ENCODE measurements at places on chromosomes 6 and 20.

- DNase-seq: peak; percentile 3
Observed at GRCh38 chr20:63138855-63139341, 77.0 kb downstream of the YTHDF1 start.

GRCh38 chr6:117930645-117931044 lies 23.6 kb downstream of the SLC35F1 start:
- DNase-seq: no peak

DNA sequence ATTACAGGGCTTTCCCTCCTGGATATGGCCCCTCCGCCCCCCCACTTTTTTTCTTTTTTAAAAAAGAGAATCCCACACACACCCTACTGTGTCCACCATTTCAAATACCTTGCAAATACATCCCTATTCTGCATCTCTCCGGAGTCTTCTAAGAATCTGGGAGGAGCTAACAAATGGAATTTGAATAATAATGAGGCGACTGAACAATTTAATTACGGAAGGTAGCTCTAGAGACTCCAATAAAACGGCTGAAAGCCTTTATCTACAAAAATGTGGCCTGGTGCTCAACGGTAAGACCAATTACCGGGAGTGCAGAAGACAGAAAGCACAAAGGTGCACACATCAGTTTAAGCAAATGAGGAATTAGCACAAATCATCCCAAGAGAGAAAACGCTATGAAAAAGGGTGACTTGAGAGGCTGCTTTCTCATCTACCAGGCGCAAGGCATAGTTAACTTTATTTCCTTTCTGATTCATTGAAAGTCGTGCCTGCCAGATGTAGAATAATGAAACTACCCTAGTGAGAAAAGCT lies 1.8 kb downstream of the RRAGD start:
- DNase-seq: no peak

DNA sequence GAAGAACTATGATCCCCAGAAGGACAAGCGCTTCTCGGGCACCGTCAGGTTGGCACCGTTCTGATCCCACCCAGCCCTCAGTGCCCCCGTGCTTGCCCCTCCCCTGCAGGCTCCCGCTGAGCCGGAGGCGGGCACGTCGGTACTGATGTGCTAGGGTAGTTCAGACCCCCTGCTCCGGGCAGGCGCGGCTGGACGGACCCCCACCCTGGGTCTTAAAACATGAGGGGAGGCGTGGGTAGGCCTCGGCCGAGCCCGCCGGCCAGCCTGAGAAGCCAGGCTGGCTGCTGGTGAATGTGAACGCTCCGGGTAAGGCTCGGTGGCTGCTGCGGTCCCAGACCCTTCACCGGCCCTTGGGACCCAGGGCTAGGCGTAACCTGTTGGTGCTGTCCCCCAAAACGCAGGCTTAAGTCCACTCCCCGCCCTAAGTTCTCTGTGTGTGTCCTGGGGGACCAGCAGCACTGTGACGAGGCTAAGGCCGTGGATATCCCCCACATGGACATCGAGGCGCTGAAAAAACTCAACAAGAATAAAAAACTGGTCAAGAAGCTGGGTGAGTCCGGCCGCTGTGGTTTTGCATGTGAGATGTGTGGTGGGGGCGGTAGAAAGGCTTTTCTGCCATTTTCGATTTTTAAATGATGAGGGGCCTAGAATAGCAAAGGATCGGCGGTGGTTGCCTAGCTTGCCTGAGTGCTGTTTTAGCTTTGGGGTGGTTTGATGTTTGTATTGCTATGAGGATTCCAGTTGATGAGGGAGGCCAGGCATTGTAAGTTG lies 964 bp downstream of the RPL10A start:
- no peak for DNase-seq

DNA sequence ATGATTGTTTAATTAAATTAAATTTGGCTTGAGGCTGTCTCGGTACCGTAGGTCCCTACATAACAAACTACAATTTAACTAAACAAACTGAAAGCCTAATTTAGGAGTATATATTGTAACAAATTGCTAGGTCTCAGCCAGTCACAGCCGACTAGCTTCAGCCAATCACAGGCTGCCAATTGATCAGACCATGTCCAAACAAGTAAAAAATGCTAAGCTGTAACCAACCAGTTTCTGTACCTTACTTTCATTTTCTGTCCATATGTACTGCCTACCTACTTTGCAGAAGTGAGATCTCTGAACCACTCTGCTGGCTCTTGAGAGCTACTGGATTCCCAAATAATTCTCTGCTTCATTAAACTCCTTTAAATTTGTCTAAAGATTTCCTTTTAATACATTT lies 648.0 kb upstream of the GJE1 start:
- DNase-seq: peak; percentile 28

- peak; percentile 34 for DNase-seq
Observed at GRCh38 chr6:89611666-89612065, 26.9 kb downstream of the LYRM2 start.

DNA sequence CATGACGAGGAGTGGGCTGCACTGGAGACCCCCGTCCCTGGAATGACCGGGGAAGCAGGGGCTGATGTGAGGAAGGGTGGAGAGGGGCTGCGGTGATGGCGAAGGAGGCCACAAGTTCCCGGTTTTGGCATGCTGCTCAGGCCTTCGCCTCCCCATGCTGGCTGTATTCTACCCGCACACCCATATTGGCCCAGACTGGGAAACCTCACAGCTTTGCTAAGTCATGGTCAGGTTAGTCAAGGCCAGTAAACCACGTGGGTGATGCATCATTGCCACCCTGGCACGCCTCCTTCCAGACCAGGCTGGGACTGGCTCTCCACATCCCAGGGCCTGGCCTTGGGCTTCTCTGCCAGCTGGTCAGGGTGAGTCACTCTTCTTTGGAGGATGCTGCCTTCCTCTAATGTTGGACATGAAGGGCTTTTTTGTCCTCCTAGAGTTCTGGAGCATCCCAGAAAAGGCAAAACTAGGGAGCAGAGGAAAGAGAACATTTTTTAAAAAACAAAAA lies 53.8 kb downstream of the PCNA start:
- DNase-seq: peak; percentile 80

- no peak for DNase-seq
Observed at GRCh38 chr6:85245004-85245403, 204.9 kb upstream of the NT5E start.

- DNase-seq: no peak
Observed at GRCh38 chr20:53850319-53850718, 220.1 kb downstream of the BCAS1 start.

- peak; percentile 32 for DNase-seq
Observed at GRCh38 chr6:106685833-106686232, 56.5 kb downstream of the QRSL1 start.

DNA sequence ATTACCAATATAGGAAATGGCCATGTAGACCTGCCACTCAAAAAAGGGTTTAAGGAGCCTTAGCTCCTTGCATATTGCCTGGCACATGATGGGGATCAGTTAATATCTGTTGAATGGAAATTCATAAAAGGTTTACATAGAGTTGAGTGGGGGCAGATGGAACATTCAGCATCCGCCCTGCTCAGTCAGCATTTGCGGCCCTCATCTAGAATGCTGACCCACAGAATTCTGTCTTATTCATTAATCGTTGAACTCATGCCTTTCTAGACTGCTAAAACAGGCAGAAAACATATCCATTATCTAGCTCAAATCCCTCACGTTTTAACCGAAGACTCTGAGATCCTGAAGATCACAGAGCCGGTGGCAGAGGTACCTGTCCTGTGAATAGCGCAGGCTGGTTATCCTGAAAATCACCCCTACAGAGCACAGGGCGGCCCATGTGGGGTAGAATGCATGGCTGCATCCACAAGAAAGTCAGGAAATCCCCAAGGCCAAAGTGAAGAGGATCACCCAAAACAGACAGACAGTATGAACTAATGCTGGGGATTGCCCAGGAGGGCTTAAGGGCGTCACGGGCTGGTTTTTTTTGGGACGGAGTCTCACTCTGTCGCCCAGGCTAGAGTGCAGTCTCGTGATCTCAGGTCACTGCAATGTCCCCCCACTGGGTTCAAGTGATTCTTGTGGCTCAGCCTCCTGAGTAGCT lies 59.9 kb downstream of the CNBD2 start:
- no peak for DNase-seq

- DNase-seq: no peak
Observed at GRCh38 chr6:130138116-130138908, 84.4 kb downstream of the SAMD3 start.

DNA sequence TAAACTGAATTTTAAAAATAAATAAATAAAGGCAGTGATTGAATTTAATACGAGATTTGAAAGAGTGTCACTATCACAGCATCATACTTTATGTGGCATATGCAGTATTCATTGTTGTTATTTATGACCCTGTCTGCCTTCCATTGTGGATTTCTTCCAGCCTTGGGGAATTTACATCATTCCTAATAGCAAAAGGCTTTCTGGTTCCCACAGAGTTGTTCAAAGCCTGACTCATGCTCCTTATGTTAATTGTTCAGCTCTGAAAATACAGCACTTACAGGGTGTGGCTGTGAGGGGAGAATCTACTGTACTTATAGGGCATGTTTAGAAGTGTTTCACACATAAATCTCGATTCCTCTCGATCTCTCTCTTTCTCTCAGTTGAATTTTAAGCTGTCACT lies 54.4 kb downstream of the JAG1 start:
- DNase-seq: peak; percentile 94

DNA sequence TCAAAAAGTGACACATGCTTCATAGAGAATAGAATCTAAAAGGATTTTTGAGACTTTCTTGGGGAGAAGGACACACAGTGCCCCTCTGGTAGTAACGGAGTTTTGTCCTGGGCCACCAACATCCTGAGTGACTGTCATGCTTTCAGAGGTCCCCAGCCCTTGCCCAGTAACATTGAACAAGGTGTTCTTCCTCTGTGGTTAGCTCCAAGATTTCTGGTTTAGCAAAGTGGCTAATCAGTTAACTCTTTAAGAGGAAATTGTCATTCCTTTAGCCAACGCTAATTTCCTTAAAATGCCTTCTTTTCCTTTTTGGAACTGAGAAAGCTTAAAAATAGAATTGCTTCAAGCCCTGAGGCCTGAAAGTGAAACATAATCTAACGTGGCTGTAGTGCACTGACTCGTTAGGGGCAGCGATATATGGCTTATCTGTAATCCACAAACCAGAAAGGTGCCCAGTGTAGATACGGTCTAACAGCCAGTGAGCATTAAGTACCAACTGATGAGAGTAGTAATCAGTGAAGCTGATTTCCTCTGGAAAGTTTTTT lies 7.8 kb downstream of the E2F3 start:
- no peak for DNase-seq

DNA sequence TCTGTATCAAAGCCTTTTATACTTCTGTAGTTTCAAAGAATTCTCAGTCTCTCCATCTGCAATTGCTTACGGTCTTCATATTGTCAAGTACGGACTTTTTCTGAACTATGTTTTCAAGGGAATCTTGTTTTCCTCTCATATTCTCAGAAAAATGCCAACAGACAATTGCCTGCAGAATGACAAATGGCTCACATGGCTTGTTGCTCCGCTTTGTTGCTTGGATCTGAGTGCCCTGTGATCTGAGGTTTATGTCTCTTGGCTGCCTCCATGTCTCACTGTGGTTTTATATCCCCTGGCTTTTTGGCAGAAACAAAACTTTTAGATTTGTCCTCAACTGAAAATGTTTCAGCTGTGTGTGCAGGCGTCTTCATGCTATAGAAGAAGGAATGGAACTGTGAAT lies 285.4 kb upstream of the CHD6 start:
- DNase-seq: no peak

GRCh38 chr6:99288668-99289067 lies 60.8 kb downstream of the FAXC start:
- DNase-seq: no peak

DNA sequence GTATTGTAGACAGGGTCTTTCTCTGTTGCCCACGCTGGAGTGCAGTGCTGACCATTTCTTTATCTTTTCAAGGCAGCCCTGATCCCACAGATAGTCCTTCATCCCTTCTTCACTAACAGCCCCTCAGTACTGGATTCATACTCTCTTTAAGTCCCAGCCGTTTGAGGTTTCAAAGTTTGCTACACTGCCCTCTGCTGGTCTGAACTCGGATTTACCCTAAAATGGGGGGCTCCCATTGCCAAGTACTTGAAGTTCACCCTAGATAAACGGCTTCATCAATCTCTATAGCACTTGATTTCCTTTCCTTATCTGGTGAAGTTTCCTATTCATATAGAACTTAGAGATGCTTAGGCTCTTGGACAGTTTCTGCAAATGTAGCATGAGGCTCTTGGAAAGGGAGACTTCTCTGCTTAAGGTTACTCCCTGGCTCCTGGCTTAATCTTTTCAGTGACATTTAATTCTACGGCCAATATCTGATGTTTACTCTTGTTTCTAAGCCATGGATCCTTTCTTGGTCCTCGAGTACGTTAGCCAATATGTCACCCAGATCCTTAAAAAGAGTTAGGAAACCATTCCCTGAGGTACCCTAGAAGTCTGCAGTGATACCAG lies 21.4 kb upstream of the PREP start:
- DNase-seq: peak; percentile 64

DNA sequence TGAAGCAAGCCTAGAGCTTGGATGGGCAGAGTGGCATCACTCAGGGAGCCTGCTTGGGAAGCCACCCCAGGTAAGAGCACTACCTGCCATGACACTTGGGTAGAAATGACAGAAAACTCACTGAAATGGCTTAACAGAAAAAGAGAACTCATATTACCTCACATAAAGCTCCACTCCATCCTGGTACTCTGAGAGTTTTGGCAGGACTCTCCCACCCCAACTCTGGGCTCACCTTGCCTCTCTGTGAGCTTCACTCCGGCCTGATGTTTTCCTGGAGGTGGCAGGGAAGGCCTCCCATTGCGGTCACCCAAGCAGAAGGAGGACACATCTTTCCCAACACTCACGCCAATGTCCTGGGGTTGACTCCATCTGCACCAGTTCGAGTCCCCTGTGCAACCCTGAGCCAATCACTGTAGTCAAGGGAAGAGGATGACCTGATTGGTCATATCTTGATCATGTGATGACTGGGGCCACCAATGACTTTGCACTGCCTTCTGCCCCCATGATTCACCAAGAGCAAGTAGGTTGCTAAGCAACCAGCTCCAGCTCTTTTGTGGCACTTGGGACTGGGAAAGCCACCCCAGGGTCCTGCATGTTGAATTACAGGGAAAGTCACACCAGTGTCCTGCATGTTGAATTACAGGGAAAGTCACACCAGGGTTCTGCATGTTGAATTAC lies 446.1 kb upstream of the SULF2 start:
- no peak for DNase-seq

GRCh38 chr20:58567437-58567836 lies 52.2 kb upstream of the APCDD1L start:
- no peak for DNase-seq

DNA sequence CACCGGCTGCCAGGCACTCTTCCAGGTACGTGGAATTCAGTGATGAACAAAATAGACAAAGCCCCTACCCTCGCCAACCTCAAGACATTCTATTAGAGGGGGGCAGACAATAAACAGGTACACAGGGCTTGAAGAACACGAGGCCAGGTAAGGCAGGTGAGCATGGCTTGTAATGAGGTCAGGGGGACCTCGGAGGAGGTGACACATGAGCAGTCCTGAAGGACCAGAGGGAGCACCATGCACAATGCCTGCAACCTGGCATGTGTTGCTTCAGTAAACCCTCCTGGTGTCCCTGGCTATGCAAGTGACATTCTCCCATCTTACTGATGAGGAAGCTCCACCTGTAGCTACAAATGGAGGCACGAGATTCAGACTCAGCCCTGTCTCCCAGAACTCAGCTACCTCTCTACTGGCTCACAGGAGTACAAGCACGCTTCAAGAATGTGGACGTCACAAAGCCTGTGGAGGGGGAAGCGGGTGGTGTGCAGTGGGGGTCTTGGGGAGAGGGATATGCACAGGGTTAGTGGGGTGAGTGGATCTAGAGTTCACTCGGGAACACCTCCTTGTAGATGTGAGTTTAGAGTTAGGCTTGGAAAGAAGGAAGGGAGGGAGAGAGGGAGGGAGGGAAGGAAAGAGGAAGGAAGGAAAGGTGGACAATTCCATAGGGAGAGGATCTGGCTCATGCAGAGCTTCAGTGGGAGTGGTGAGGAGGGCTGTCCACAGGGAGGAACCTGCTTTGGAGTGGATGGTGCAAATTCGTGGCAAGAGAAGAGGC lies 7.6 kb upstream of the MAPK13 start:
- no peak for DNase-seq

Measured in fibroblast of upper back skin (primary cell).